ENCODE measurements at places on chromosomes 6 and 20.

- no peak for DNase-seq
These were observed 36.7 kb downstream of the SRC start for GRCh38 chr20:37382482-37383120.

DNA sequence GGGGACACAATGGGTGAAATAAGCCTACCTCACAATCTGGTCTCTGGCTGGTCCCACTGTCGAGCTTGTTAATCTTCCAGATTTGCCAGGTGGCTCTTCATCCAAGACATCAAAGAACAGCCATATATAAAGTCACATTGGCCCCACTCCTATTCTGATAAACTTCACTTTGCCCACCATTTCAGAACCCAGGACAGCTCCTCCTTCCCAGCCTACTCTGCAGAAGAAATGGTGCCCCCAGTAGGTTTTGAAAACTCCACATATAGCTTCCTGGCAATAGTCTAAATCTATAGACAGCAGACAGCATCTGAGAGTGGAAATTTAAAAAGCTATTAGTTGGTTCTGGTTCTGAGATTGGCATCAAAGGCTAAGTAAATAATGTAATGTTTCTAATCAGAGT lies 143.1 kb upstream of the PCSK2 start:
- DNase-seq: no peak

DNA sequence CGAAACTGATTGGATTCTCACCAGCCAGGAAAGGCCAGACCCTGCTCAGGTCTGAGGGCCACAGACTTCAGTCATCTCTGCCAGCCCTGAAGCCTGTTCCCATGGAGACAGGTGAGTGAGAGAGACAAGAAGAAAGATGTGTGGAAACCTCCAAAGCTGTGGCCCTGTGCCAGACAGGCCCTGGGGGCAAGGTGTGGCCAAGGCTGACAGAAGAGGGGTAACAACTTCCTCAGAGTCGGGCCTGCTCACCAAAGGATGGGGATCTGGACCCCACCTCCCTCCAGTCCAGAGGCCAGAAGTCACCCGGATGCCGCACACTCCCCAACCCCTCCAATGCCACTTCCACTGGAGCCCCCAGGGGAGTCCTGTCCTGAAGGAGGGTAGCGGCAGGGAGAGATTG lies 73.6 kb downstream of the MDGA1 start:
- no peak for DNase-seq

- no peak for DNase-seq
These were observed 209.8 kb downstream of the TPBG start for GRCh38 chr6:82573254-82573972.

- no peak for DNase-seq
These were observed 18.9 kb upstream of the SLC22A2 start for GRCh38 chr6:160277546-160277945.

DNA sequence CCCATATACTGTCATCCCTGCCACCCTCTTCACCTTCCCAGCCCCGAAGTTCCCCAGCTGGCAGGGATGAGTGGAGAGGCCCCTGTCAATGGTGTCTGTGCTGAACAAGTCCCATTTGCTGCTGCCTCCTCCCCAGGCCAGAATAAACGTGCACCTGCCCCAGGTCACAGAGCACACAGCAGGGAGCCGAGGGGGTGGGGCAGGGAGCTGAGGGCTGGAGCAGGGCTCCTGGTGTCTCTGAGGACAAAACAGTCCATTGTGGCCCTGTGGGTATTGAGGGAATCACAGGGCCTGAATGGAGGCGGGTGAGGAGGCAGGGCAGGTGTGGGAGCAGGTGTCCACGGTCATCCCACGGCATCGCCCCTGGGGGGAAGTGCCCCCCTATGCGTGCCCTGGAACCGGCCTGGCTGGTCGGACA lies 55.8 kb downstream of the SNAI1 start:
- no peak for DNase-seq

GRCh38 chr20:64114356-64114971 lies 7.1 kb upstream of the NPBWR2 start:
- no peak for DNase-seq

- DNase-seq: no peak
These were observed 3.4 kb upstream of the DLL1 start for GRCh38 chr6:170294298-170294730.

GRCh38 chr20:5212907-5213487 lies 86.2 kb downstream of the CDS2 start:
- no peak for DNase-seq

DNA sequence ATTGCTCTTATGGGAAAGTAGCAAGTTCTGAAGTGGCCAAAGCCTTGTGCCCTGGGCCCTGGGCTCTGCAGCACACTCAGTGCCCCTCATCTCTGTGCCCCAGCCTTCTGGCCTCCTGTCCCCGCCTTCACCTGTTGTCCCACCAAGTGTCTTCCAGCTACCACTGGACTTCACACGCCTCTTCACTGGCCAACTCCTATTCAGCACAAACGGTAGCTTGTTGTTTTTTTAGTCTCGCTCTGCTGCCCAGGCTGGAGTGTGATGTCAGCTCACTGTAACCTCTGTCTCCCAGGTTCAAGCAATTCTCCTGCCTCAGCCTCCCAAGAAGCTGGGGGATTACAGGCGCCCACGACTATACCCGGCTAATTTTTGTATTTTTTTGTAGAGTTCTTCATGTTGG lies 4.8 kb downstream of the CCHCR1 start:
- no peak for DNase-seq

- no peak for DNase-seq
These were observed 1.9 kb upstream of the BMP2 start for GRCh38 chr20:6765469-6766058.

- DNase-seq: no peak
These were observed 13.9 kb upstream of the NAA20 start for GRCh38 chr20:20003031-20003954.

- DNase-seq: no peak
These were observed 83.5 kb upstream of the SPTLC3 start for GRCh38 chr20:12925210-12925755.

All from left ventricle myocardium inferior (tissue), 1 donor.